SK-MEL-5 (cell line): ENCODE measurements at places on chromosomes 1 and 21. TPM values are rescaled to one million over a fixed set of nuclear protein-coding genes. Genes with fewer than 3 reads are reported as not detected.

GRCh38 chr1:204578867-204579664 is 62.9 kb downstream of the MDM4 start:
- peak; percentile 22 for DNase-seq

DNA sequence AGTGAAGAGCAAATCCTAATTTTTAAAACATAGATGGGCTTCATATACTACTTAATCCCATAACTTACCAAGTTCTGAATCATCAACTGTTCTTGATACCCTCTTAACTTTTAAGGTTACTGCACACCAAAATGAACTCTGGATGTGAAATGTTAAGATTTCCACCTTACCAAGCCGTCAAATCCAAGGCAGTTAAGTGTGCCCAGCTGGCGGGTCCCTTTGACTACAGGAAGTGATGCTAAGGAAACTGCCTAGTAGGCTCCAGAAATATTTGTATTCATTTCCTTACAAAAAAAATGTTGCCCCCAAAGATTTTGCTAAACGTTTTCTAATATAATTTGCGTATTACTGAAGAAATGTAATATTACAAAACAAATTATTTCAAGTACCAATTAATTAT is 10.7 kb downstream of the NRIP1 start:
- DNase-seq: no peak

GRCh38 chr1:110340207-110340468 is 961 bp downstream of the RBM15 start:
- DNase-seq: no peak

- DNase-seq: no peak
Observed at GRCh38 chr1:180261030-180261429, 31.0 kb downstream of the LHX4 start.

EXOC8 gene
- total RNA-seq: 11.5 and 13.1 TPM in 2 replicates

NBPF4 gene
- total RNA-seq: not detected in 2 replicates

ZNF697 gene
- 80.6 and 82.3 TPM in 2 replicates for total RNA-seq
